ENCODE measurements at places on chromosomes 6 and 20.

GRCh38 chr20:61119794-61120410 lies 132.2 kb upstream of the CDH4 start:
- DNase-seq, result no peak

DNA sequence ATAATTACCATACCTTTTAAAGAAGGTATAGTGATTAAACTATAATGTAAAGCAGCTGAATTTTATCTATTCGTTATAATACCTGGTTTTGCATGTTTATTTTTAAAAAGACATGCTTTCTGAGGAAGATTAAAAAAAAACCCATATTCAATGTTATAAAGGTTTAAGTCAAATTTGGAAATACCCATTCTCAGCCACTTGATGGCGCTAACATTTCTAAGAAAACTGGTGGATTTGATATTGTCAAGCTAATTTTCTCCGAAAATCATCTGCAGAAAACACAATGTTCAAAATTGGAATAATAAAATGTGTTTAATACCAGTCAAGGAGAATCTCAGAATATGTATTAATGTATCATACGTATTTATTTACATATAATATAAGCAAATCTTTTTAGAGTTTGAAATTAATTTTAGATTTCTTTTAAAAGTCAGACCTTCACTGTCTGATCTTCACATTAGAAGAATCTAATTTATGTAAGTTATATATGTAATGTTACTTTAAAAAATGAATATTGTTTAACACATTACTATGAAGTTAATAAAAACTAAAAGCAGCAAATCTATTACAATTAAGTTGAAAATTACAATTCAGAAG lies 35.0 kb downstream of the SHPRH start:
- DNase-seq, result no peak

DNA sequence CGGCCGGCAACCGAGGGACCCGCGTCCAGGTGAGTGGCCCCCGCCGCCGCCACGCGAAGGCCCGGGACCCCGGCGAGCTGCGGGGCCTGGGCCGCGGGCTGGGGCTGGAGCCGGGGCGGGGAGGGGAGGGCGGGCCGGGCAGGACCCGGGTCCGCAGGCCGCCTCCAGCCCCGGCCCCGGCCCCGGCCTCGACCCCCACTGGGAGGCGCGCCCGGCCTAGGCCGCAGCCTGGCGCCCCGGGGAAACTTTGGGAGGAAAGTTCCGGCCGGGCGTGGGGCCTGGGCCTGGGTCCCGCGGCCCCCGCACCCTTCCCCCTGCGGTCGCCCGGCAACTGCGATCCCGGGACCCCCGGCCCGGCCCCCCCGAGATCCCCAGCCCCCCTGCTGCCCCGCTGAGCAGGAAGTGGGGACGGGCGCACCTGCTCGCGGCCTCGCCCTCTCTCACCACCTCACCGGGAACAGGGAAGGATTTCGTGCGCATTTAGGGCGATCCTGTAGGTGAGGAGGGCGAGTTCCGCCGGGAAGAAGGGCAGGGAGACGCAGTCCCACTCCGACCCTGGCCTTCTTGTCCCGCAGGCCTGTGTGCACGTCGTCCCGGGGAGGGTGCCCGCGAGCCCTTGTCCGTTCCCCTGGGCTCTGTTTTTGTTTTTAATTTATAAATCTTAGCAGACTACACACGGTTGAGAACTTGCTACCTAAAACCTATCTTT lies 402 bp downstream of the OSBPL2 start:
- DNase-seq, result no peak

- no peak for DNase-seq
Measured at GRCh38 chr6:14275493-14275851, 157.9 kb downstream of the CD83 start.

DNA sequence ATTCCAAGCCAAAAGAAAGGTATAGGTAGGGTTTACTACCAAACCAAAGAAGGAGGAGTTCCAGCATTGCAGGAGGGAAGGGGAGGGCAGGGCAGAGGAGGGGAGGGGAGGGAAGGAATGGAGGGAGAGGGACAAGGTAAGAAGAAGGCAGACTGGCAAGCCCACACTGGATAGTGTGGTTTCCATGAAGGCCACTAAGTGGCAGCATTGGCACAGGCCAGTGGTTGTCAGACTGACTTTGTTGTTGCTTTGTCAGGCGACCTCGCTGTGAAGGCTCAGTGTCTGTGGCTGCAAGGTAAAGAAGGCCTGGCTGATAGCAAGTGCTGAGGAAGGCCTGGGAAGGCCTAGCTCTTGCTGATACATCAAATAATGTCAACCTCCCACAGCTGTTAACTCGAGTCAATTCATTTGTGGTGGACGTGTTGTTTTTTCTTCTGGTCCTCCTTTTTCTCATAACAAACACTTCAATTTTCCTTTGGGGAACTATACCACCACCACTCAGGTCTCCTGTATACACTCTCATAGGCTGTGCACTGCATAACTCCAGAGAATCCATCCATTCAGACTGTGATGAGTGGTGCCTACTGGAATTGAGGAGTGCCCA lies 7.7 kb upstream of the ZNF334 start:
- DNase-seq, result no peak

DNA sequence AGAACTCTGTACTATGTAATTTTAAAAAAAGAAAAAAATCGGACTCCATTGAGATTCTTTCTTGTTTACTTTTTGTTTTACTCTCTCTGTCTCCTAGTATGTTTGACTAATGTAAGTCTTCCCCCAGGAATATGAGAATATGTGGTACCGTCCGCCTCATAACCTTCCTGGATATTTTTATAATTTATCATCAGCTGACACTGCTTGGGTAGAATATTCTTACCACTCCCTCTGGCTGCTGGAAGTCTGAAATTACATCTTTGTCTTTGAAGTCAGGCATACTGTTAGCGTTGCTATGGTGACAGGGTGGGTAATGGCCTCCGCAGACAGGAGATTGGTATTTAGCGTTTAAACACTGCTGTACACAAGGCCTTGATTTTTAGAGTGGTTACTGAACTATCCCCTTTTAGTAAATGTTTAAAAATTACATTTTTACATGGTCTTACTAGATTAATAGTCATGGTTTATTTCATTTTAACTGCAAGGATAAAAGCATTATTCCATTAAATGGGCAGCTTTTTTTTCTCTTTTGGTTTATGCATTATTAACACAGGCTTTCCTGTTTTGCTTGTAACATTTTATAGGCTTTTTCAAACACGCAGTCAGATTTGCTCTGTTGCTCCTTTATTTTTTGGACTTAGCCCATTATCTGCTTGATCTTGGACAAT lies 176.4 kb downstream of the ARID1B start:
- DNase-seq, result no peak

DNA sequence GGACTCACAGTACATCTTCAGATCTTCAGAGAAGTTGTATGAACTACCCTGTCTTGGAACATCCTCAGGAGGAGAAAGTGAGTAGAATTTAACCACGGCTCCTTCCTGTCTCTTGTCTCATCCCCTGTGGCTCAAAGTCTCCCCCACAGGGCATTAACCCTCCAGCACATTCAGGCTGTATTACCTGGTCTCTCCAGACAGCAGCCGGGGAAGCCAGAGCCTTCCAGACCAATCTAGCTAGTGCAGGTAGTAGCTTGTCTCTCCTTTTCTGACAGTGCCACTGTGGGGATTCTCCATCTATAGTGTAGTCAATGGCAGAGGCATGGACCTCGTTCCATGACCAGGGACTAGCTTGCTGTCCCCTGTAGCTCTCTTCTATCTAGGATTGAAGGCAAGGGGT lies 16.9 kb upstream of the ELMO2 start:
- no peak for DNase-seq

- DNase-seq, result no peak
Measured at GRCh38 chr6:17200395-17200794, 80.8 kb upstream of the RBM24 start.

DNA sequence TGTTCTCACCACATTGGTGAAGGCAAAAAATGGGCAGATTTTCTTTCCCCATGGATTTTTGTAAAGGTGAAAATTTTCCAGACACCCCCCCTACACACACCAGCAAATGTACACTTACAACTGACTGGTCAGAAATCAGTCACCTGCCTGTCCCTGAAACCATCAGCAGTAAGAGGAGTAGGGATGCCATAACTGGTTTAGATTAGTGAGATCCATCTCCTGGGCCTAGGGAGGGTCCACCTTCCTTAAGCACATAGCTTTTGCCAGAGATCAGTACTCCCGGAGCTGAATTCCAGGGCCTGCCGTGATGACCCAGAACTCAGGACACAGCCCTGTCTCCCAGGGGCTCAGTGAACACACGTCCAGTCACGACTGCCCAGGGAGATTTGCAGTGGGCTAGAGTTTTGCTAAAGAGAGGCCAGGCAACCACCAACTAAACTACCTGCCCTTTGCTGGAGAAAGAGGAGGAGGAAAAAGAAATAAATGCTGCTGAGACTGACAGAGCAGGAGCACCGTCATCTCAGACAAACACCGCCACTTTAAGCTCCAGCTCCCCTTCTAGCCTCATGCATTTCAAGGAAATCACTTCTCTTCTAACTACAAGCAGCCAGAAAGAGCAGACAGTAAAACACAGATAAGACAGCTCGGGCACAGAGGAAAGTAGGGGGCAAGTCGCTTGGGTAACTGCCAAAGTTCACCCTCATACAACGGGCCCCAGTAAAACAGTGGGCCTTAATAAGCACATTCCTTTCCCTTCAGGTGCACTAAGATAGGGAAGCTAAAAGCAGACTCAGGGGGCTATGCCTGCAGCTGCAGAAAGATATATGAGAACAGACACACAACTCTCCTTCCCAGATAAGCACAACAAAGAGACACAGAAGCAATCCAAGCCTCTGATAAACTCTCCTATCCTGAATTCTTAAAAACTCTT lies 82.6 kb upstream of the SPTLC3 start:
- no peak for DNase-seq
